ENCODE measurements at places on chromosomes 11 and 22.

- DNase-seq, result no peak
Observed at GRCh38 chr11:33227578-33228261, 29.5 kb upstream of the HIPK3 start.

DNA sequence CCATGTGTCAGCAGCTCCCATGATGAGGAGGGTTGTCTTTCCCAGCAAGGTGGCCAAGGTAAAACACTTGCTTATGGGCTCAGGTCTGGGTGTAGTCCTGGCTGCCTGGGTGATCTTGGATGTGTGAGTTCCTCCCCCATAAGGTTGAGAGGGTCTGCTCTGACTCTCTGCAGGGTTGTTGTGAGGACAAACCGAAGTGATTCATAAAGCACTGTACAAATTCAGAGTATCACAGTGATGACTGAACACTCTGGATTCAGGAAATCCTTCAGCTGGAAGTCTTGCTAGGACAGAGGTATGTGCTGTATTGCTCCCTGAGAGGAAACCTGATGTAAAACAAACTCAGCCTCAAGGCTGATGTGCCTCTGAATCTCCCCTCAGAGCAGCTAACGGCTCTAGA is 220.9 kb upstream of the PITPNB start:
- peak; percentile 1 for DNase-seq

DNA sequence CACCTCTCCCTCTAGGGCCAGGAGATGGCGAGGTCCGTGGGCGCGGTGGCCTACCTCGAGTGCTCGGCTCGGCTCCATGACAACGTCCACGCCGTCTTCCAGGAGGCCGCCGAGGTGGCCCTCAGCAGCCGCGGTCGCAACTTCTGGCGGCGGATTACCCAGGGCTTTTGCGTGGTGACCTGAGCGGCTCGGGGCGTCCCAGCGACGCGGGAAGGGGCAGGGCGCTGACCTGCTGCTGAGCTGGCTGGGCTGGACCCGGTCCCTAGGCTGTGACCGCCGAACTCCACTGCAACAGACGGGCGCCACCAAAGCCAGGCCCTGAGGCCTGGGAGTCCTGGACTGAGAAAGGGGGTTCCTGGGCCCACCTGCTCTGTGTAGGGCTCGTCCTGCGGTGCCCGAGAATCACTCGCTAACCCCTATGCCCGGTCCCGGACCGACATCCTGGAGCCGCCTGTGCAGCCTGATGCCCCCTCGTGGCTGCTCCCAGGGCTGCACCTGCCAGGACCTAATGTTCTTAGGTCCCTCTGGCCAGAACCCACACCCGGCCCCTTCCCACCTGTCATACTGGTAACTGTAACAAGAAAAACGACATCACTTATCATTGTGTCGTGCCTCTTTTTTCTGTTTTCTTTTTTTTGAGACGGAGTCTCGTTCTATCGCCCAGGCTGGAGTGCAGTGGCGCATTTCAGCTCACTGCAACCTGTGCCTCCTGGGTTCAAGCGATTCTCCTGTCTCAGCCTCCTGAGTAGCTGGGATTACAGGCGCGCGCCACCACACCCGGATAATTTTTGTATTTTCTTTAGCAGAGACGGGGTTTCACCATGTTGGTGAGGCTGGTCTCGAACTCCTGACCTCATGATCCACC is 15.0 kb downstream of the RHOD start:
- DNase-seq, result no peak

DNA sequence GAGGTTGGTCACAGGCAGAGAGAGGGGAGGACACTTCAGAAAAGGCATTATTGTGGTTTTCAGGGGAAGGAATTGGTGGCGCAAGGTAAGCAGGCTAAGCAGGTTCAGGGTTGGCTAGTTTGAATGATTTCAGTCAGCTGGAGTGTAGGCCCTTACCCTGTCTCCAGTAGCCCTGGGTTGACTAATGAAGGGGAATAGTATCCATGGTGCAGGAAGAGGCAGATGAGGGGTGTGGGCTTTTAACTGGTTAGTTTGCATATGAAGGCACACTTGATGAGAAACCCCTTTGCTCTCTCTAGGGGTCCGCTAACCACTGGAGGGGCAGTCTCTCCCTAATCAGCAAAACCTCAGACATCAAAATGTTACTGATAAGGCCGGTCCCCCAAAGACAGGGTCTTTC is 249.7 kb downstream of the AASDHPPT start:
- DNase-seq, result no peak

DNA sequence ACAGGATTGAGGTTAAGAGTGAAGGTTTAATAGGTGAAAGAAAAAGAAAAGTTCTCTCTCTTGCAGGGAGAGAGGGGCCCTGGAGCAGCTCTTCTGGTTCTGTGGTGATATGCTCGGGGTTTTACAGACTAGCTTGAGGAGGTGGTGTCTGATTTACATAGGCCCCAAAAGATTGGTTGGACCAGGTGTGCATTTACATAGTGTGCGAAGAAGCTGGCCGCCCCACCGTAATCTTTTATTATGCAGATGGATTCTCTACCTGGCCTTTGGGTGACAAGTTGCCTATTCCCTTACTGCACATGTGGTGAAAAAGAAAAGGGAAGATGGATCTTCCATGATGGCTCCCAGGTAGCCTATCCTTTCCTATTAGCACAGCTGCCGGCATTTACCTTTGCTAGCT is 219.9 kb upstream of the GRIA4 start:
- DNase-seq, result no peak

DNA sequence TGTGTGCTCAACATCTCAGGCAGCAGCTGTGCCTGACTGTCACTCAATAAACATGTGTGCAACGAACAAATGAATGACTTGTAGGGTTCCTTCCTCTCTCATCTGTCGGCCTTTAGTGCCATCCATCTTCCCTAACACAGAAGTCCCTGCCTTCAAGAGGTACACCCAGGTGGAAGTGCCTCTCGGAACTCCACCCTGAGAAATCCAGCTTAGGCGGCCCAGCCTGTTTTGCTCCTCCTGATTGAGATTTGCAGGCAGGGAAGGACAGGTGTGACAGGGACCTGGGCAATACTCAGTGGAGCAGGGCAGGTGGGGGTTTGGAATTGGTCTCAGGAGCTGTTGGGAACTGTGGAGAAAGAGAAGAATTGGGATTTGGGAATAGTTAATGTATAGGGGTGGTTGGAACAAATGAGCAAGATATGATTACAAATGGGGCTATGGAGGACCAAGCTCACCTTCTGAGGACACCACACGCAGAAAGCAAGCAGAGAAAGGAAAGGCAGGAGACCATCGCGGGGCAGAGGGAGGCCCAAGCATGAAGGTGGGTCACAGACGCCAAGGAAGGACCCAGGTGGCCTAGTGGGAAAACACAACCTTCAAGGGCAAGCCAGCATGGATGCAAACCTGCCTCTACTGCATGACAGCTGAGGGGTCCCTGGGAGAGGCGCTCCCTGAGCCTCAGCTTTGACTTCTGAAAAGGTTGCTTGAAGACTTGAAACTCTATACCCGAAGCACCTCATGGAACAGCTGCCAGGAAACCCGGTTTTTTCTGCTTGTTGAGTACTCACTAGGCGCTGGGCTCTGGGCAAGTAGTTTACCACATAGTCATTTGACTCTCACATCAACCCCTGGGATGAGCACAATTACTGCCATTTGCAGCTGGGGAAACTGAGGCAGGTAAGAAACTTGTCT is 40.9 kb upstream of the ANO1 start:
- DNase-seq, result no peak

GRCh38 chr11:3671334-3672254 is at the start of gene CHRNA10:
Gene CHRNA10, minus strand, starts transcription at chr11:3671384. Its CDS starts 72 bp downstream, at chr11:3671312.
- DNase-seq, result no peak

DNA sequence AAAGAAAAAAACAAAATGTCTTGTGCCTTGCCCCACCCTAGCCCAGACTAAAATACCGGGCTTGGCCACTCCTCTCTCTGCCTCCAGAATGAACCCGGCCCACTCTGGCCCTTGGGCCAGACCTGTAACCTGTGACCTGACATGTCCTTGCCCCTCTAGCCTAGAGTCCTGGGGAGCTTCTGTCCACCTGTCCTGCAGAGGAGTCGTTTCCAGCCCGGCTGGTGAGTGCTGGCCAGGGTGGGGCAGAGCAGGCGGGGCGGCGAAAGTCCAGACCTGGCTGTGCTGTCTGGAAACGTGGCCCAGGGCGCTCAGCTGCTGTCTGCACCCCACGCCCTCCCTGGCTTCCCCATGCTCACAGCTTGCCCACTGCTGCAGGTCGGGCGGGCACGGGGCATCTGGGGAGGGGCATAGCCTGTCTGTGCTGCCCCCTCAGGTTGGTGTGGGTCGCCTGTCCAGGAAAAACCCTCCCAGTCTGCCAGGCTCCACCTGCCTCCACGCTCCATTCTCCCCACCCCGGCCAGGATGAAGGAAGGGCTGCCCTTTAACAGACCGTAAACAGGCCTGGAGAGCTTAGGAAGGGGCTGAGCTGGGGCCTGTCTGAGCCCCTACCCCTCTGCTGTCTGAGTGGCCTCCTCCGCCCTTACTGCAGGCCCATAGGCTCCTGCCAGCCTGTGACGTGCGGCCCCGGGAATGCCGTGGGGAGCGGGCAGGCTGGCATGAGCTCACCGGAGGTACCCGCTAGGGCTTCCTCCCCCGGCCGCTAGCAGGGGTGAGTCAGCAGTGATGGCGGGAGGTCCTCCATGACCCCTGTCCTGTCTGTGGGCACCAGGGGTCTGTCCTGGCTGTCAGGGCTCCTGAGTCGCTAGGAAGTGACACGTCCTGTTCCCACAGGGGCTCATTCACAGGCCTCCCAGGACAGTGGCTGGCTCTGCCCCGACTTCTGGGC is 1.9 kb downstream of the CD151 start:
- peak; percentile 93 for DNase-seq

All from ACHN (cell line).